ENCODE measurements at places on chromosomes 6 and 20.

- DNase-seq = no peak
Measured at GRCh38 chr20:15867899-15868298, 705.3 kb downstream of the KIF16B start.

DNA sequence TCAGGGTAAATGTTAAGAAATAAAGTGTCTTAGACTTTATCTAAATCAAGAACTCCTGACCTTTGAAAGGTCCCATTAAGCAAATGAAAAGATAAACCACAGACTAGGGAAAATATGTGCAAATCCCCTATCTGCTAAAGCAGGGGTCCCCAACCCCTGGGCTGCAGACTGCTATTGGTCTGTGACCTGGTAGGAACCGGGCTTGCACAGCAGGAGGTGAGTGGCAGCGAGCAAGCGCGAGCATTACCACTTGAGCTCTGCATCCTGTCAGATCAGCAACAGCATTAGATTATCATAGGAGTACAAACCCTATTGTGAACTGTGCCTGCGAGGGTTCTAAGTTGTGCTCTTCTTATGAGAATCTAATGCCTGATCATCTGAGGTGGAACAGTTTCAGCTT is 42.4 kb downstream of the LCA5 start:
- DNase-seq = peak; percentile 0

DNA sequence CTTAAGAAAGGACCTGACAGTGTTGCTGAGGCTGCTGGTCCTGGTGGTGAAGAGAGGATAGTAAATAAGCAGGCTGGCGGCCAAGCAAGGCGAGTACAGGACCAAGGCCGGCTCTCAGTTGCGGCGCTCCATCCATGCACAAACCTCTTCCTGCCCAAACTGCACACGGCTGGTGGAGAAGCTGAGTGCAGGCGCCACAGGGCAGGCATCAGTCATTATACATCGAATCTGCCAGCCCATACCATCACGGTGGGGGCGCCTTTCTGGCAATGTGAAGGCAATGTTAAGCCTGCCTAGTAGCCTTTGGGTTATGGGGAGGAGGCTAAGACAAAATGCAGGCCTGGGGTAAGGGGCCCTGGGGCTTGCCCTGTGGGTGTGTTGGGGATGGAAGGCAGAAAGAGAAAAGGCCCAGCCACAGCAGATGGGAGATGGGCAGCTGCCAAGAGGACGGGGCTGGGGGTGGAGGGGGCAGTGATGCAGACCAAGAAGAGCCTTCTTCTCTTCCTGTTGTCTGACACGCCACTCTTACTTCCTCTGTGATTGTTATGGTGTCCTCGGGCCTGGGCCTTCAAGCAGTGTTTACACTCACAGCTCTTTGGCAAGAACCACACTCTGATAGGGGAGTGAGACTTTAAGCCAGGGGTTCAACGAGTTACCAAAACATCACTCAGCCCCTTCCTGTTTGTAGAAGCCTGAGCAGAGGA is 20.3 kb upstream of the KCNK16 start:
- no peak for DNase-seq

DNA sequence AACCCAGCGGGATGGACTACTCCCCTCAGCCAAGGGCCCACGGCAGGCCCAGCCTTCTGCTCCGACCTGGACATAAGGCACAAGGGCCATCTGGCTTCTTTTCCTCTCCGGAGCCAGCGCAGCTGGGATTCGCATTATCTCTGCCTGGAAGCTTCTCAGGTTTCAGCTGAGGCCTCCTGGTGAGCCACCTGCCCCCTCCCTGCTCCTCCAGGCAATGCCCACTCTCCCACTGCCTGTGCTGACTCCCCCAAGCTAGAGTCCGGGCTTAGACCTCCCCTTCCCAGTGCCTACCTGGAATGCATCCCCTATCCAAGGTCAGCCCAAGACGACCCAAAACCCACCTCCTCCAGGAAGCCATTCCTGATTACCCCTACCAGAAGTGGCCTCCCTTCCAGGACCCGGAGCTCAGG is 60.7 kb downstream of the EZR start:
- DNase-seq = no peak

- DNase-seq = no peak
Measured at GRCh38 chr6:143468026-143468425, 17.4 kb downstream of the PEX3 start.

DNA sequence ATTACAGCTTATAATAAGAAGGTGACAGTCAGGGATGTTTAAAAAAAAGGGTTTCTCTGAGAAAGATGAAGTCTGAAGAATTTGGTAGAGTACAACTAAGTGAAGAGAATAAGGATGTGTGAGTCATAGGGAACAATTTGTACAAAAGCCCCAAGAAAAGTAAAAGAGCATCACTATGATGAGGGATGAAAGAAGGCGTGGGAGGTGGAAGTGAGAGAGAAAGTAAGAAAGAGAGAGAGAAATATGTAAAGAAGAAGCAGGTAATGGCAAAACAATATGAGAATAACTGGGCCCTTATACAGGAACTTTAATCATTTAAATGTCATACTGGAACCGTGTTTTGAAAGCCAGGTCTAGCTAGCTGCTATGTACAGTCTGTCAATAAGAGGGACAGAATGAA is 179.4 kb downstream of the ASCC3 start:
- no peak for DNase-seq

- DNase-seq = no peak
Measured at GRCh38 chr6:164099269-164099865, 684.8 kb downstream of the QKI start.

- no peak for DNase-seq
Measured at GRCh38 chr20:1775117-1775516, 117.5 kb upstream of the SIRPG start.

- no peak for DNase-seq
Measured at GRCh38 chr6:84825461-84825860, 61.1 kb upstream of the TBX18 start.

DNA sequence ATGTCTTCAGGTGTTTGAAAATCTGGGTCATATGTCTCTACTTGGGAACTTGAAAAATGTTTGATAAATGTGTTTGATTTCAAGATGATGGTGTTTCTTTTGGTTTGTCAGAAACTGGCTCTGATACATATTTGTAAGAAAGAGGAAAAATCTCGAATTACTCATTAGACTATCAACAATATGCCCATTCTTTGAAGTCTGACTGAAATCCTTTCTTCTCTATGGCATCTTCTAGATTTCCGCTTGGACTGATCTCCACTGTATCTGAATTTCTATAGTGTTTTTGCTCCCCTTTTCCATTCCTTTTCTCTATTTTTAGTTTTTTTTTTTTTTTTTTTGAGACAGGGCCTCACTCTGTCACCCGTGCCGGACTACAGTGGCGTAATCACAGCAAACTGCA is 1096.5 kb downstream of the KIF16B start:
- DNase-seq = no peak

DNA sequence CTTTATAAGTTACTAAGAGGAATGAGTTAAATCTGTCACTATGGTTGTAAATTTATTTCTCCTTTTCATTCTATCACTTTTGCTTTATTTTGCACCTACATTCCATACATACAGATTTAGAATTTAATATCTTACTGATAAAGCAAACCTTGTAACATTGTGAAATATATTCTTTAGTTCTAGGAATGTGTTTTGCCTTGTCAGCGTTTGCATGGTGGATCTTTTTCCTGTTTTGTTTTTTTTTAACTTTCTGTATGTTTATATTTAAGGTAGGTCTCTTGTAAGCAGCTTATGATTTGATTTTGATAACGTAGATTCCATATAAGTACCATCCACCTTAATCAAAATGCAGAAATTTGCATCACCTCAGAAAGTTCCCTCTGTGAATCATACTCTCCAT is 16.4 kb downstream of the RAB22A start:
- DNase-seq = no peak

- no peak for DNase-seq
Measured at GRCh38 chr6:108746836-108747575, 101.2 kb upstream of the ARMC2 start.

GRCh38 chr6:161422710-161423680 is 149.1 kb upstream of the AGPAT4 start:
- no peak for DNase-seq

DNA sequence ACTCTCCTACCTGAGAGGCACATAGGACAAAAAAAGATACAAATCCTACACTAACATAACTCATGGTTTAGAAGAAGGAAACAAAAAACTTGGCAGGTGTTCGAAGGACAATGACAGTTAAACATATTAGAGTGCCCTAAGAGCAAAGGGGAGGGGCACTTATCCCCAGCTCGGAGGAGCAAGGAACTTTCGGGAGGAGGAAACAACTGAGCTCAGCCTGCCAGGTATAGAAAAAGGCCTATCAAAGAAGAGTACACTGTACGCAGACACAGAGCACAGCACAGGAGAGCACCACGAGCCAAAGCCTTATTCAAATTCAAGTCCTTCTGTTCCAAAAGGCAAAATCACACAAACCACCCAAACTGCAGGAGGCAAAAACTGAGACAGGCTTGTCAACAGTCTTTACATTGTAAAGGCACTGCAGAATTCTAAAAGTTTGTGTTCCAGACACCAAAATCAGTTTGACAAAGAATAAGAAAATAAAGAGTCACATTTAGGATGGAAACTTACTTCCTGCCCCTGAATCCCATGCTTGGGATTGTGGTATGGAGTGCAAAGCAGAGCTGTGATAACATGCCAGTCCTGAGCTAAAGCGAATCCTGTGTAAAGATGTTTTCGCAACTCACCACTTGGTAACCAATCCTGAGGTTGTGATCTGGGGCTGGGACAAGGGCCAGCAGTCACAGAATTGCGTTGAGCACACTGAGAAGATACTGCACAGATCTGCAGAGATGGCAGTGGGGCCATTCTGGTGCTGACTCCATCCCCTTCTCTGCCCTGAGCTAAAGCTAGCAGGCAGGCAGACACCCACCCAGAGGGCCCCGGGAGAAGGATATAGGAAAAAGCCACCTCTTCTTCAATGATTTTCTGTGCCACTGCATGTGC is 108.6 kb downstream of the CHD6 start:
- DNase-seq = no peak

- DNase-seq = no peak
Measured at GRCh38 chr6:55604021-55604420, 25.0 kb upstream of the HMGCLL1 start.

DNA sequence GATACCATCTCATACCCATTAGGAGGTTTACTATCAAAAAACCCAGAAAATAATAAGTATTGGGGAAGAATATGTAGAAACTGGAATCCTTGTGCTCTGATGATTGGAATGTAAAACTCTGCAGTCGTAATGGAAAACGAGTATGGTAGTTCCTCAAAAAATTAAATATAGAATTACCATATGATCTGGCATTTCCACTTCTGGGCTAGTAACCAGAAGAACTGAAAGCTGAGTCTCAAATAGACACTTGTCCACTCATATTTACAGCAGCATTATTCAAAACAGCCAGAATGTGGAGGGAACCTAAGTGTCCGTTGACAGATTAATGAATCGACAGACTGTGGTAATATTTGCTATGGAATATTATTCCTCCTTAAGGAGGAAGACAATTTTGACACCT is 44.3 kb downstream of the FOXC1 start:
- DNase-seq = no peak

DNA sequence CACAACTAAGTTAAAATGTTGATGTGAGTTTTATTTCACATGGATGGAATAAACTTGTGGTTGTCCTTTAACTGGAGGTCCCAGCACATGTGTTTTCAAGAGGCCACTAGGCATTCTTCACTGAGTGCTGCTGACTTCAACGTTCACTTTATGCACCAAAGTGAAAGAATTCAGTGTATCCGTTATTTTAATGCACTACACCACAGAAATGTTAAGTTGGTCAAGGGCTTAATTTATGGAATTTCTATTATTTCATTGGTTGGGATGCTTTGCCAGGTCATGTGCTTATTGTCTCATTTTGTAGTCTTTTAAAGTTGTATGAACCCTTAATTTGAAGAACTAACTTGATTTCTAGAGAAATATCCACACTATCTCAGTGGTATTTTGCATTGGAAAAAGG is 106.4 kb downstream of the PPP1R14C start:
- no peak for DNase-seq

- DNase-seq = no peak
Measured at GRCh38 chr6:82166493-82166892, 81.1 kb downstream of the IBTK start.

DNA sequence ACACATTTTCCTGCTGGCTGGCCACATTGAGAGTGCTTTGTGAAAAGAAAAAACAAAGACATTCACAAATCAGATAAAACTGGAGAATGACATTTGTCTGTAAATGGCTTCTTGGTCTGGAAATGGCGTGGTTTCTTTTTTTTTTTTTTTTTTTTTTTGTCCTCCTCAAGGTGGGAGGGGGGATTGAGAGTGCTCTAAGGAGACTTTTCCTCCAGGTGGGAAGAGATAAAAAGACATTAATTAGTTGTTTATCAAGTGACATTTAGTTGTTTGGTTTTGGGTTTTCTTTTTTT is 40.4 kb downstream of the GNAS start:
- no peak for DNase-seq

DNA sequence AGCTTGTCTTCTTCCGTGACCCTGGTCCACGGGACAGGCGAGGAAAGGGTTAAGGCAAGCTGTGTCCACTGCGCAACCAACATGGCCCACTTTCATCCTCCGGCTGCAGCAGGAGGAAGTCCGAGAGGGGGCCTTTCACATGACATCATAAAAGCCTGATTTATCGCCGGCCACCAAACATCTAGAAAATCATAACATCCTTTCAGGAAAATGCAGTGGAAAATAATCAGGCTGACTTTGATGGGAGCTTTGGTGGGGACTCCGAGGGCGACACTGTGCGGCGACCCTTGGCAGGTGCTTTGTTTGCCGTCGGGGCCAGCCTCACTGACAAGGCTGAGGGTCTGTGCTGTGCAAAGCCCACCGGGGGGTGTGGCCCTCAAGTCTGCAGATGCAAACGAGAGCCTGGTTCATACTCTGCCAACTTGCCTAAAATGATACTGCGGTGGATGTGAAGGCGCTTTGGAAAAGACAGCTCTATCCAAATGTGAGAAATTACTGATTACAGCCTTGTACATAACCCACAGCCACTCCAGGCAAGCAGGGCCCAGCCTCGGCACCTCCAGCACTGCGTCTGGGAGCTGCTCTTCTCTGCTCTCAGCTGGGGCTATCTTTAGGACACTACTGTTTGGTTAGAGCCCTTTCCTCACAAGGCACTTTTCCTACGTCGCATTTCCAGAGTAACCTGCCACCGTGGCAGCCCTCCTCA is 25.7 kb downstream of the FOXC1 start:
- DNase-seq = no peak

DNA sequence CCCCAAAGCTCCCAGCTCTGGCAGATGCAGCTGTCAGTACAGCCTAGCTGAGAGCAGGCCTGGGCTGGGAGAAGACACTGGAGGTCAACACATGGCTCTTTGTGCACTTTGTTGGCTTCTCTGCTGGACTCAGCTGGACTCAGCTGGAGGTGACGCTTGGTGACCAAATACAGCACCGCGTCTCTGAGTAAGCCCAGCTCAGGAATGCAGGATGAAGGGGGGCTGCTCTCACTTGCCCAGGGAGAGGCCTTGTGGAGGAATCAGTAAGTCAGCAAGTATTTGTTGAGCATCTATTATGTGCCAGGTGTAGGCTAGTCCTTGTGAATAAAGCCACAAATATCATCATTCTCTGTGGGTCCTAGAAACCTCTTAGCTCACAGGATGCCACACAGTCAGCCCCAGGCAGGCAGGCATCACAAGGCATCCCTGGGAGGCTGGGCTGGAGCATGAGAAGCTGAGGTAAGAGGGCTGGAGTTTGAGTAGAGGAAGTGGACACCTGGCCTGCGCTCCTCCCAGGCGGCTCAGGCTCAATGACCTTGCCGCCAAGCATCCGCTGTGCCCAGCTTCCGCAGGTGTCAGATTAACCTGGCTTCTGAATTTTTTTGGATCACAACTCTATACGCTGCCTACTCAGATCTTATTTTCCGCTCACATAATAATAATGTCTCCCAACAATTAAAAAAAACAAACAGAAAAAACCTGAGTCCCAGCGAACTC is 95.4 kb downstream of the TMEM170B start:
- no peak for DNase-seq
